NCI-H2029 treated with DMSO at 0.1 percent for 48 hours (cell line): ENCODE measurements at places on chromosomes 16 and 17.

GRCh38 chr17:16491703-16492612 is at the start of gene LRRC75A:
LRRC75A (minus strand) TSS chr17:16492193; CDS start chr17:16491990, 203 bp downstream.
- no peak for DNase-seq

- no peak for DNase-seq
Observed at GRCh38 chr17:1558401-1558800, 4.2 kb downstream of the PITPNA start.

GRCh38 chr16:47519546-47519945 is 58.4 kb downstream of the PHKB start:
- DNase-seq, result no peak

GRCh38 chr17:13400491-13400890 is 201.2 kb downstream of the HS3ST3A1 start:
- no peak for DNase-seq

DNA sequence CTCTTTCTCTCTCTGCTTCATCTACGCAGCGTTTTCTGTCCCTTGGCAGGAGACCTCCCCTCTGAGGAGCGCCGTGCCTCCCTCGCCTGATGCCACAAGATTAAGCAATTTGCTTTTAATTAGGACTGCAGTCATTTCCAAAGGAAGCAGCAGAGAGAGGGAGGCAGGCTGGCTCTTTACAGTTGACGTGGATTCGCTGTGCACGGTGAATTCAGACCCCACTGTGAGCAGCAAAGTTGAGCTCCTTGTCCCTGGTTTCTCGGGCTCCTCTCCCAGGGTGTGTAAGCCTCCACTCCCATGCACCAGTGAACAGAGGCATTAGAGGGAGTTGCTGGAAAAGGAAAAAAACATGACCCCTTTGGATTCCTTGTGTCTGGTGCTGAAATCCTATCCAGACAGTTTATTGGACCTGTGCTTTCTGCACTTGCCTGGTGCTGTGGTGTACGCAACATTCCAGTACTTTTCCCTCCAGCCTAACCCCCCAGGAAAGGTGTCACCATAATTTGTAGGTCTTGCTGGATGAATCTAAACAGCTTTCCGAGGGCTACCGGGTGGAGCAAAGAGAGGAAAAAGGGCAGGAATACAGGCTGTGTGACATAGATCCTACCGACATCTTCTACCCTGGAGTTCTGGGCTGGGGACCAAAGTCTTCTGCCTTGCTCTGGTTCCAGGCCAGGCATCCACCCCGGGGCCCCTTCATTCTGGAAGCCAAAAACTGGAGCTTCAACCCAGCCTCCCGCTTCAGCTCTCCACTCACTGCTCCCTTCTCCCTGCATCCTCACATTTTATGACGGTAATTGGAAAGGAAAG is 171.0 kb downstream of the MAF start:
- DNase-seq, result no peak

DNA sequence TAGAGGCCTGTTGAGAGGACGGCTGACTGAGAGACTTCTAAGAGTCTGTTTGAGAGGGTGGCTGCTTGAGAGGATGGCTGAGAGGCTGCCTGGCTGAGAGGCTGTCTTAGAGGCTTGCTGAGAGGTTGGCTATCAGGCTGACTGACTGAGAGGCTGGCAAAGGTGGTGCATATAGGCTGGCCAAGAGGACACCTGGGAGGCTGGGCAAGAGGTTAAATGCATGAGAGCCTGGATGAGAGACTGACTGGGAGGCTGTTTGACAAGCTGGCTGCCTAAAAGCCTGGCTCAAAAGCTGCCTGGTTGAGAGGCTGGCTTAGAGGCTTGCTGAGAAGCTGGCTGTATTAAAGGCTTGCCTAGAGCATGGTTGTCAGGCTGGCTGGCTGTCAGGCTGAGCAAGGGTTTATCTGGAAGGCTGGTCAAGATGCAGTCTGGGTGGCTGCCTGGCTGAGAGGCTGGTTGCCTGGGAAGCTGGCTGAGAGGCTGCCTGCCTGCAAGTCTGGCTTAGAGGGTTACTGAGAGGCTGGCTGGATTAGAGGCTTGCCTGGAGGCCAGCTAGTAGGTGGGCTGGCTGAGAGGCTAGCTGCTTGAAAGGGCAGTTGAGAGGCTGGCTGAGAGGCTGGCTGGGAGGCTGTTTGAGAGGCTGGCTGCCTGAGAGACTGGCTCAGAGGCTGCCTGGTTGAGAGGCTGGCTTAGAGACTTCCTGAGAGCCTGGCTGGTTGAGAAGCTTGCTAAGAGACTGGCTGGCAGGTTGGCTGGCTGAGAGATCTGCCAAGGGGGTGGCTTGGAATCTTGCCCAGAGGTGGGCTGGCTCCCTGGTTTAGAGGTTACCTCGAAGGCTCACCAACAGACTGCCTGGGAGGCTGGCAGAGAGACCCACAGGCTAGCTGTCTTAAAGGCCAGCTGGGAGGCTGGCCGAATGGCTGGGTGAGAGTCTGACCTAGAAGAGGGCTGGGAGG is 38.3 kb upstream of the ACSM2B start:
- peak; percentile 68 for DNase-seq

GRCh38 chr17:5234645-5235576 is at the start of gene SCIMP:
SCIMP (minus strand) TSS chr17:5234860; CDS start chr17:5234755, 105 bp downstream.
- DNase-seq, result no peak

GRCh38 chr17:44707755-44708400 is 587 bp upstream of the DBF4B start:
- DNase-seq, result no peak

DNA sequence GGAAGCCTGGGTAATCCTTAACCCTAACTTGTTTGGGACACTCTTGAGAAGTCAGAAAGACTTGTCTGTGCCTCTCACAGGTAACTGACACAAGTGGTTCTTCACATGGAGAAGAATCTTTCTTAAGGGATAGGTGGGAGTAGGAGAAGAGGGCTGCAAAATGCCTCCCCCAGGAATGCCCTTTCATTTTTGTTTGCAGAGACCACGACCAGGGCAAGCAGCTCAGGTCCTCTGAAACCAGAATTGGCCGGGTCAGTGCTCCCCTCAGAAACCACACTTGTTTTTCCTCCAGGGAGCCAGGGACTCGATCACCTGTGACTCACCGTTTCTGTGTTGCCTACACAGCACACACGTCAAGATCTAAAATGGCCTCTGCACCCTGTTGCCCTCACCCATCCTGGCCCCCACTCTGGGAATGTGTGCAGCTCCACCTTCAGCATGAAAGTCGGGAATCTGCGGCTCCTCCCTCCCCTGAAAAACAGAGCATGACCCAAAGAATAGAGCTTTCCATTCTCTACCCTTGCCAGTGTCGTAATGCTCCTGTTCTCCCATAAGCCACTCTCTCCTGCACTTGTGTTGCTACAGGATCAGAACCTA is 36.1 kb downstream of the HNF1B start:
- no peak for DNase-seq

DNA sequence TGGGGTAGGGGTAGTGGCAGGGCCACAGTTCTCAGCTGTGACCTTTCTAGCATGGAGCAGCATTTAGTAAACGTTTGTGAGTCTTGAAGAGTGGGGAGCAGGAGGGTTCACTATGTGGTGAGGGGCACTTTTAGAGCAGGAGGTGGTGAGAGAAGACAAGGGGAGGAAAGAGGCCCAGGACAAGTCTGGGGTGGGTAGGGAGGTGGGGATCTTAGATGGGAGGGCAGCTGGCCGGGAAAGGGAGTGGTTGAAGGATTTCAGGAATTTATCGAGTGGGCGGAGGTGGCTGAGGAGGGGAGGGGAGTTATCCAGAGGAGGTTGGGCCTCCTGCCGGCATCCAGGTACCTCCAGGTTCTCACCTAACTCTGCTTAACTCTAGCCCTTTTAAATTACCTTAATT is 1.9 kb downstream of the CLEC16A start:
- no peak for DNase-seq

GRCh38 chr17:4796552-4796920 is 572 bp downstream of the PSMB6 start:
- no peak for DNase-seq

GRCh38 chr16:13307255-13307654 is 405.9 kb downstream of the SHISA9 start:
- DNase-seq, result no peak

DNA sequence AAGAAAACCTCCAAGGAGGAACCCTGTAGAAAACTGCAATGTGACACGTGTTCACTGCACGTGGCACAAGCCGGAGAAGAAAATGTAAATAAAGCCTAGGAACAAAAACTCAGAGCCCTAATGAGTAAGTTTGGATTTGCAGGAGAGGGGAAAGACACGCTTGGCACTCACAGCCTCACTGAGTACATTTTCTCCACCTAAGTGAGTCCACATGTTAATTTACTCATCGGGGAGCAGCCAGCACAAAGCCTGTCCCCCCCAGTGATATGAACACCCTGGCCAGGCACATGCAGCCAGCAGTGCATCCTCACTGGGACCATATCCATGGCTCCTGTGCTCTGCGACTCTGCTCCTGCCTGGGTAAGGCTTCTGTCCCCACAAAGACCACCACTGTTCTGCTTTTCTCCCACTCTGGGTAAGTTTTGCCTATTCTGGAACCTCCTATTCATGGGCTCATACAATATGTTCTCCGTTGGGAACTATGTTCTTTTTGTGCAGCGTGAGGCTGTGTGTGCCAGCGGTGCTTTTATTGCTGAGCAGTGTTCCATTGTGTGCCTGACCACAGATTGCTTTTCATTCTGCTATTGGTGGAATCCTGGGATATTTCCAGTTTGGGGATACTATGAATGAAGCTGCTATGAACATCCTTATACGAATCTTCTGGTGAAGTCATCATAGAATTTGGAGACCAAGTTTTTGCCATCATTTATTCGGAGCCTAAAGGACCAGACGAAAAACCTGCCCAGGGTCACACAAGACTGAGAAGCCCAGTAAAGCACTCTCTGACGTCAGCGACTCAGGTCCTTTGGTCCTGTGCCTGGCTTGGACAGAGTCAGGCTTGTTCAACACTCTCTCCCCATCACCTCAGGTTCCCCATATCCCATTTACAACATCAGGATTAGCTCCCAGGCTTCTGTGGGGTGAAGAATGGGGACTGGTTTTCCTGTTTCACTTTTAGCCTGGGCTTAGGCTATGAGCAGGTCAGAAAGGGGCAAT is 53.3 kb downstream of the RNF112 start:
- no peak for DNase-seq

GRCh38 chr16:19850131-19850817 is 34.4 kb downstream of the GPRC5B start:
- peak; percentile 55 for DNase-seq

- DNase-seq, result no peak
Observed at GRCh38 chr17:45150911-45151809, 2.9 kb downstream of the HEXIM1 start.

DNA sequence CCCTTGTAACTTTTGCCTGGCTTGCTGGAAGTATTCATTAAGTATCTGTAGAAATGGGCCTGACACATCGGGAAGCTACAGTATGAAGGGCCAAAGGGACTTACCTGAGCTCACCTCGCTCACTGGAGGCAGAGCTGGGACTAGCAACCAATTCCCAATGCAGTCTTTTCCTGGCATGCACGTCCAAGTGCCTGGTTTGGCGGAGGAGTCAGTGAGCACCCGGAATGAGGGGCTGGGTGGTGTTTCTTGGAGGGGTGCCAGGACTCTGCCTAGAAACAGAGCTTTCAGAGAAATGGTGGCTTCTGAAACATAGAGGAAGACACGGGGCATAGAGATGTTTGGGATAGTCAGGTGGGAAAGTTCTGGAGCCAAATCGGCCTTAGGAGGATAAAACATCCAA is 18.4 kb upstream of the GPRC5C start:
- DNase-seq, result no peak
